ENCODE measurements at places on chromosomes 3 and 15.

DNA sequence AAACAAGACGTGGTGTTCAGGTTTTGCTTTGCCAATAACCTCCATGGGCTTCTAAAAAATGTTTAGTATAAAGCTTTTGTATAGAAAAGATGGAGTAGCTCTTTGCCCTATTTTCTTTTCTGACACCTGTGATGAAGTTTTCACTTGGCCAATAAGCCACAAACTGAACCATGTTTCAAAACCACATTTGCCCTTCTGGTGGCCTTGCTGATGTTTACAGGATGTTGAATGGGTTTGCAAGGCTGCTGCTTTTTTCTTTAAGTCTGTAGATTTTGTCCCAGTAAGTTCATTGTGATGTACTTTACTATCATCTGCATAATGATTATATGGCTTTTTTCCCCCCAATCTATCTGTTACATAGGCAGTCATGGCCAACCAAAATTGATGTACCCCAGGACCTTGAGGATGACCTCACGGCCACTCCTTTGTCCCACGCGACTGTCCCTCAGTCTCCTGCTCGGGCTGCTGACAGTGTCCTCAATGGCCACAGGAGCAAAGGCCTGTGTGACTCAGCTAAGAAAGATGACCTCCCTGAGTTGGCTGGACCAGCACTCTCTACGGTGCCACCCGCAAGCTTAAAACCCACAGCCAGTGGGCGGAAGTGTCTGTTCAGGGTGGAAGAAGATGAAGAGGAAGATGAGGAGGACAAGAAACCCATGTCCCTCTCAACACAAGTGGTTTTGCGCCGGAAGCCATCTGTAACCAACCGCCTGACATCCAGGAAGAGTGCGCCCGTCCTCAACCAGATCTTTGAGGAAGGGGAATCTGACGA lies 60.8 kb downstream of the SNRK start:
- DNase-seq, result no peak

DNA sequence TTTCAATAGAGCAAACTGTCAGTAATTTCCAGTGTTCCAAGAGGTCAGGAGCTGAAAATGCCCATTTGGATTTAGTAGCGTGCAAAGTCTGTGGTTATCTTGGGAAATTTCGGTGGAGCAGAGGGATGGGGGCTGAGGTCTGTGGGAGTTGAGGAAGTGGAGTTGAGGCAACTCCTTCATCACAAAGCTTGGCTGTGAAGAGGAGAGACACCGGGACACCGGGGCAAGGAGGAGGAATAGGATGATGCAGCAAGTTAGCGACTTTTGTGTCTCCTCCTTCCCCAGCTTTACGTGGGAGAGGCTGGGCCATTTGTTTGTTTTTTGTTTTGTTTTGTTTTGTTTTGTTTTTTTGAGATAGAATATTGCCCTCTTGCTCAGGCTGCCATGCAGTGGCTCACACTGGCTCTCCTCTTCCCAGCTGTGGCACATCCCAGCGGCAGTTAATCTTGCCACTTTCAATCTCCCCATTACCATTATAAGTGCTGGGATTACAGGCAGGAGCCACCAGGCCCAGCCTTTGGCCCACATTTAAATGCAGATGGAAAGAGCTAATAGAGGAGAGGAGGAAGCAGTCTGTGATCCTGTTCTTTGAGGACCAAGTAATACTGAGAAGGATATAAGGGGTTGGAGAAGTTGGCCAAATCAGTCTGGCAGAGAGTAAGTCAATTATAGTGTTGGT lies 47.1 kb downstream of the CRTC3 start:
- DNase-seq, result no peak

- DNase-seq, result peak; percentile 15
Measured at GRCh38 chr3:143482106-143483088, 362.8 kb downstream of the CHST2 start.

GRCh38 chr15:66254951-66255676 lies 1.6 kb upstream of the MEGF11 start:
- no peak for DNase-seq

- peak; percentile 35 for DNase-seq
Measured at GRCh38 chr3:93973131-93974126, at the start of gene PROS1. PROS1 (minus strand) TSS chr3:93973896; CDS start chr3:93973749, 147 bp downstream.

DNA sequence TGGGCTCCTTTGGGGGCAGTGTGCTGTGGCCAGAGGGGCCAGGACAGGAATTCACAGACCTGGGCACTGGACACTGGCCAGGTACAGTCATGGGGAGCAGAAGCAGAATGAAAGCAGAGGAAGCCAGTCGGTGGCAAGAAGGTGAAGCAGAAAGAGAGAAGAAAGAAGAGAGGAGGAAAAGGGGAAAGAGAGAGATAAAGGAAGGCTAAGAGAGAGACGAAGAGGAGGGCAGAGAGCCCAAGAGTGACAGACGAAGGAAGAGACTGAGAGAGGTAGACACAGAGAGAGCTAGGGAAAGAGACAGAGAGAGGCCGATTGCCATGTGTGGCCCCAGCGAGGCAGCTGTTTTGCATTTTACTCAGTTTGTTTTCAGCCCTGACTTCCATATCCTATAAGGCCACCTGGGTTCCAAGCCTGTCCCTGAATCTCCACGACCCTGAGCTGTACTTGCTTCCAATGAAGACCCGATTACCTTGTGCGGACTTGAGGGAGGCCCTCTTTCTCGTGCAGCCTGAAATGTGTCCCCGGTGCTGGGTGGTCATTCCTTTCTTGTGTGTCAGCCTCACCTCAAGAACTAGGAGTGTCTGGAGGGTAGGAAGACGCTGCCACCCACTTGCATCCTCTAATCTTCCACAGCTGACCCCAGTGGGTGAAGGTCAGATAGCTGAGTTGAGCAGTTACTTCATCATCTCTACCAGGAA lies 73.9 kb downstream of the LSM3 start:
- no peak for DNase-seq

- no peak for DNase-seq
Measured at GRCh38 chr3:174355505-174355904, 503.6 kb upstream of the NAALADL2 start.

- DNase-seq, result no peak
Measured at GRCh38 chr15:71355268-71355667, 240.0 kb downstream of the THSD4 start.

GRCh38 chr3:15791525-15791924 lies 6.3 kb downstream of the ANKRD28 start:
- no peak for DNase-seq

GRCh38 chr3:141413801-141414689 lies 45.7 kb downstream of the ZBTB38 start:
- DNase-seq, result peak; percentile 91

DNA sequence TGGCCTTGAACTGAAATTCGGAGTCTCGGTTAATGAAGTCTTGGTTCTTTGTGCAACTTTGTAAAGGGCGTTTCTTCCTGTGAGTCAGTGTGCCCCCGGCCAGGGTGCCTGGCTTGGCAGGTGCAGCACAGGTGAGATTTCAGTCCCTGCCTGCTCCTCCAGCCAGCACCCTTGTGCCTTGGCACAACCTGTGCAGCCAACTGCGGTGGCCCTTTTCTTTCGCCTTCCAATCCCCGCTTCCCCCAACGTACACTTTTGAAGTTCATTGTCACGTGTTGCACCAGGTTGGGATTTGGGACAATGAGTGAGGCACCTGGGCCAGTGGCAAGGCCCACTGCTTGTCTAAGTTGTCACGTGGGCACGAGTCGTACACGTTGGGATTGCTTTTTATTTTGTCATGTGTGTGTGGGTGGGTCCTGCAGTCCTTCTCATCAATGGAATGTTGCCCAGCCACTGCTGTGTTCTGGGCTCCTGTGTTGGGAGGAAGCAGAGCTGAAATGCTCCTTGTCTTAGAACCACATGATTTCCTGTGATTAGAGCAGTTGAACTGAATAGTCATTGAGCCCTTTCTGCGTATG lies 242.9 kb upstream of the BHLHE40 start:
- DNase-seq, result no peak

DNA sequence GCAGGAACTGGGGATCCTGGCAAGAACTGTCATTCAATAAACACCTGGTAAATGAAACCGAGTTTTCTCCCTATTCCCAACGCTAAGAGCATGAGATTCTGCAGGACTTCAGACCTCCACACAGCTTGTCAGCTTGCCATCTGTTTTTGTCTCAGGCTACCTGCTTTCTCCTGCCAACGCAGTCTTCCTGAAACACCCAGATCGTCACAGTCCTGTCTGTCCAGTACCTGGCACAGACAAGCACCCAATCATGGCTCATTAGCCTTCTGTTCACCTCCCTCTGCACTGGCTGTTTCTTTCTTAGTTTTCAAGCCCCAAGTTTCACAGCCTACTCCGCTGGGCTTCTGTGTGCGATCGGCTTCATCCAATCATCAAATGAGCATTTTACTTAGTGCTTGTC lies 5.0 kb downstream of the SLC12A8 start:
- no peak for DNase-seq

GRCh38 chr15:63699101-63699785 lies 102.1 kb downstream of the FBXL22 start:
- no peak for DNase-seq

DNA sequence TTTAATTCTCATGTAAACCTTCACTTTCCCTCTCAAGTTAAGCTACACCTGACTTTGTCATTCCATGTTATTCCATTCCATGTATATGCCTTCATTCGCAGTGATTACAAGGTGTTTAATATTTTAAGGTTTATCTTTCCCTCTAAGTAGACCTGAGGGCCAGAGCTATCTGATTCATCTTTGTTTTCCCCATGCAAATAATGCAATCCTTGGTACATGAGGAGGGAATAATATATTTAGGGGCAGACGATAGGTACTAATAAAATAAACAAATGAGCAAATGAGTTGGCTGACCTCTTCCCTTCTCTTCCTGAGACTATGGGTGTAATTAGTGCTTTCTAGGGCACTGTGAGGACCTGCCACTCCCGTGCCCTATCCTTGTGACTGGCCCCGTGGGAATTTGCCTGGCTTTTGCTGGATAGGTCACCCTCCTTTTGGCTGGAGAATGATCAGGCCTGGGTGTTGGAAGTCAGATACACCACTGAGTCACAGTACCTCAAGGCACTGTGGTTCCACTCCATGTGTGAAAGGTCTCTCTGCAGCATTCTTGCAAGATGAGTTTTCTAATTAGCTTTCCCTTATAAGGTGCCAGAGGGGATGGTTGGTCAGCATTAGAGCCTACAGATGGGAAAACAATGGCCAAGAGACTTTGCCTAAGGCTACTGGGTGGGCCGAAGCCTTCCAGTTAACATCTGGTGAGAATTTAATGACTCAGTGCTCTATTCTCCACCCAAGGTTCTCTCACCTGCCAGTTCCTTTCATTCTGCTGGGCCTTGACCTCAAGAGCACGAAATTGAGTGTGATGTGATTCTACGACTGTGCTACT lies 183.2 kb downstream of the P3H2 start:
- peak; percentile 98 for DNase-seq

Data from GM04504 (cell line).